ENCODE measurements at places on chromosomes 3 and 15.
A peak's percentile ranks its signal among the peaks of the same experiment; 100 is the strongest.

DNA sequence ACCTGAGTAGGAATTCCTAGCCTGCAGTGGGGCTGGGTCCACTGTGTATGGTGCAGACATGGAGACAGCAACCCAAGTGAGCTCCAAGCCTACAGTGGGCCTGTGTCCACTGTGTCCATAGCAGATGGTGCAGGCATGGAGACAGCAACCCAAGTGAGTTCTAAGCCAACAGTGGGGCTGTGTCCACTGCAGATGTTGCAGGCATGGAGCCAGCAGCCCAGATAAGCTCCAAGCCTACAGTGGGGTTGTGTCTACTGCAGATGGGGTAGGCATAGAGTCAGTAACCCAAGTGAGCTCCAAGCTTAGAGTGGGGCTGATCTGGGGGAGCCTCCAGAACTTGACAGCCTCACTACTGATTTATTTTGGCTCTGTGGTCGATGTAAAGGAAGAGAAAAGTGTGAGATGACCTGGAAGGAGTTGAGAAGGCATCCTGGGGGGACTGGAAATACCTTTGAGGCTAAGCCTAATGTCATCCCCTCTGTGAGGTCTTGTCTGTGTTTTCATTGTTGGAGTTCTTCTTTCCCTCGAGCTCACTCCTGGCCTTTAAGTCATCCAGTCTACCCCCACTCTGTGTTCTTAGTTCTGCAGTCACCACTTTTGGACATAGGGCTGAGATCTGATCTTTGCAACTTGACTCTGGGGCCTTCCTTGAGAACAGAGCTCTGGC, 22.4 kb upstream of the IL16 start:
- DNase-seq: no peak

DNA sequence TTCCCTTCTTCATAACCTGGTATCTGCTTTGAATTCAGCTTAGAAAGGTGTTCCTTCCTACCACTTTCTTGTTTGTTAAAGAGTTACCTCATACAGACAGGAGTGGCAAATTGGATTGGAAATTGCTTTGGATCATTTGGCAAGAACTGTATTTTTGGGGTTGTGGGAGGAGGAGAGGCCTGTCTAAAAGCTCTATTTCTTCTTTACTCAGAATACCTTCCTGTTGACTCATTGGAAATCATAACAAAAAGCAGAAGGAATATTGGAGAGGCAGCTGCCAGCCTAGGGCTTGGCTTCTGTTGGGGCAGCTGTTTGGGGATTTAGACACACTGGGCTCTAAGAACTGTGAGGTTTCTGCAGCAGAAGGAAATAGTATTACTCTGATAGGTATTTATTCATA, 14.2 kb downstream of the IQGAP1 start:
- no peak for DNase-seq

DNA sequence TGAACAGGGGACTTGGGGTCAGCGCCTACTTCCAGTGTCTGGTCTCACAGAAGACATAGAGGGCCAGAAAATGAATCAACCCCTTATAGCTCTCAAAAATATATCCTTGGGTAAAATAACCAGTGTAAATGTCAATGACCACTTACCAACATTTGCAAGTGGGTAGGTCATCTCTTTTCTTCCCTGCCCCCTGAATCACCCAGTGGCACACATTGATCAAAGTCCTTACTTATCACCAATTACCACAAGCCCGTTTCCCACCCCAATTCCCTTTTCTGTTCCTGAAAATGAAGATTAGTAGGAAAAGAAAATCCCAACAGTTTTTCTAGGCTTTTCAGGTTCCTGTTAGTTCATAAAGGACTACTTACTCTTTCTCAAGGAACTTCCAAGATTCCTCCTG, 70.5 kb upstream of the HEG1 start:
- DNase-seq: no peak

GRCh38 chr3:118587037-118587741, 447.5 kb downstream of the IGSF11 start:
- DNase-seq: no peak

DNA sequence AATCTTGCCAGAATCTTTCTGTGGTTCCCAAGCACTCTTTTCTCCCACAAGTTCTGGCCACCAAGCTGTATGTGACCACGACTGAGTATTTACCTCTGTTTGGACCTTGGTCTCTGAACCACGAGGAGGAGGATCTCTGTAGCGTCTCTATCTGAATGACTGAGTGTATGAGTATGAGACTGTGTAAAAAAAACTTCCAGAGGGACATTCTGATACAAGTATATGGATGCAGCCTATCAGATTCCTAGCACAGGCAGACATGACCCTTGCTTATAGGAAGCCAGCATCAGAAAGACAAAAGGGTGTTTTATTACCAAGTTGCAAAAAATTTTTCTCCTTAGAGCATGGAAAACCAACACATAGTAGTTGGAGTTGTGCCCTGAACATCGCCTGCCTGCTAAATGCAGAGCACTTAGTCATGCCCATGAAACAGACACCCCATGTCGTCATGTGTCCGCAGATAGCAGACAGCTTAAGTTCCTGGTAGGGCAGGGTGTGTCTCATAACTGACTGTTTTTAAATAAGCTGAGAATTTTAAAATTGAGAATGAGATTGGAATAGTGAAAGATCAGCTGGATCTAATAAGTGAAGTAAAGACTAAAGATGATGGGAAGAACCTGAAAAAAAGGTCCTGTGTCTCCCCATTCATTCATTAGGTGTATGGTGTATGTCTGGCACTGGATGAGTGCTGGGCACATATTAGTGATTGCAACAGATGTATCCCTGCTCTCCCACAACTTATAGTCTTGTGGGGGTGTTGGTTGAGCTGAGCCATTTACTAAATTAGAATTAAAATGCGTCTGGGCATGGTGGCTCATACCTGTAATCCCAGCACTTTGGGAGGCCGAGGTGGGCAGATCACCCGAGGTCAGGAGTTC, 30.9 kb downstream of the DAG1 start:
- peak; percentile 40 for DNase-seq

GRCh38 chr15:38867556-38867955, 302.9 kb upstream of the RASGRP1 start:
- no peak for DNase-seq

GRCh38 chr3:133926736-133927539, 31.3 kb upstream of the RAB6B start:
- peak; percentile 76 for DNase-seq

- DNase-seq: peak; percentile 74
Measured at GRCh38 chr15:68578175-68578979, 416 bp upstream of the CORO2B start.

- no peak for DNase-seq
Measured at GRCh38 chr3:42191443-42191747, 74.6 kb downstream of the CCK start.

GRCh38 chr3:39137991-39138803, 15.2 kb downstream of the CSRNP1 start:
- no peak for DNase-seq

DNA sequence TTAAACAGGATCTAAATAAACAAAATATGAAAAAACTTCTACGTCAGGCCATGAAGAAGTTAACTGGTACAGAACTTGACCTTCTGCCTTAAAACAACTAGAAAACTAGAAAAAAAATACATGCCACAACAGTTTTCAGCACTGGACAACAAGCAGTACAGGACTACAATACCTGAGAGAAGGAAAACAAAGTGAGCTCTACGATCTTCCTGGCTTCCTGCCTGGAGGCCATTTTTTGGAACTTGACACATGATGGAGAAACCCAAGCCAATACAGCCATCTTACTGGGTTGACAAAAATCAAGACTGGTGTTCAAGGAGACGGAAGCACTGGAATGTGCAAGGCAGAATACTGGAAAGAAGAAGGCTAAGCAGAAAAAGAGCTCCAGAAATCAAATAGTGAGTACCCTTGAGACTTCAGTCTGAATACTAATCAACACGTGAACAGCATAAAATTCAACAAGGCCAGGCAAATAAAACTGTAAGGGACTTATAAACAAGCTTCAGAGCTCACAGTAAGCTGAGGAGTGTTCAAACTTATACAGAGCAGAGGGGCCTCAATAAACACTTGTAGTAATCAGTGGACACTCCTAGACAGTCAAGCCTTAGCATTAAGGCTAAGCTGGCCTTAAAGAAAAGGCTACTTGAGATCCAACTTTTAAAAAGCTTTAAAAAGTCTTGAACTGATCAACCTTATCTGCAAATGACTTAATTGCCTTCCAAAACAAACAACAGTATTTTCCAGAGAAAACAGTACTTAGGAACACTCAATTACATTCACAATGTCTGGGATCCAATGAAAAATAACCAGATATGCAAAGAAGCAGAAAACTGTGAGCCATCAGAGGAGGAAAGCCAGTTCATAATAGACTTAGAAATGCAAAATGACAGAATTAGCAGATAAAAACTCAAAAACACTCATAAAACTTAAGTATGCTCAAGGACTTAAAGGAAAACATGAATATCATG, 63.2 kb downstream of the DLG1 start:
- no peak for DNase-seq

GRCh38 chr3:48084170-48084569, 68.0 kb upstream of the MAP4 start:
- DNase-seq: no peak

GRCh38 chr15:86384186-86384585, 304.5 kb downstream of the AGBL1 start:
- DNase-seq: no peak

GRCh38 chr3:53978386-53978785, 86.7 kb upstream of the SELENOK start:
- no peak for DNase-seq

GRCh38 chr3:4981294-4981664, 2.0 kb downstream of the BHLHE40 start:
- no peak for DNase-seq

GRCh38 chr3:126412841-126413692, 18.4 kb downstream of the CFAP100 start:
- no peak for DNase-seq

GRCh38 chr3:65901226-65901625, 137.5 kb downstream of the MAGI1 start:
- no peak for DNase-seq

Measured in posterior cingulate gyrus (tissue), 11 donors.